Omental fat pad (tissue), 4 donors: ENCODE measurements at places on chromosomes 5 and 9. TPM values are rescaled to one million over a fixed set of nuclear protein-coding genes. Genes with fewer than 3 reads are reported as not detected.

DNA sequence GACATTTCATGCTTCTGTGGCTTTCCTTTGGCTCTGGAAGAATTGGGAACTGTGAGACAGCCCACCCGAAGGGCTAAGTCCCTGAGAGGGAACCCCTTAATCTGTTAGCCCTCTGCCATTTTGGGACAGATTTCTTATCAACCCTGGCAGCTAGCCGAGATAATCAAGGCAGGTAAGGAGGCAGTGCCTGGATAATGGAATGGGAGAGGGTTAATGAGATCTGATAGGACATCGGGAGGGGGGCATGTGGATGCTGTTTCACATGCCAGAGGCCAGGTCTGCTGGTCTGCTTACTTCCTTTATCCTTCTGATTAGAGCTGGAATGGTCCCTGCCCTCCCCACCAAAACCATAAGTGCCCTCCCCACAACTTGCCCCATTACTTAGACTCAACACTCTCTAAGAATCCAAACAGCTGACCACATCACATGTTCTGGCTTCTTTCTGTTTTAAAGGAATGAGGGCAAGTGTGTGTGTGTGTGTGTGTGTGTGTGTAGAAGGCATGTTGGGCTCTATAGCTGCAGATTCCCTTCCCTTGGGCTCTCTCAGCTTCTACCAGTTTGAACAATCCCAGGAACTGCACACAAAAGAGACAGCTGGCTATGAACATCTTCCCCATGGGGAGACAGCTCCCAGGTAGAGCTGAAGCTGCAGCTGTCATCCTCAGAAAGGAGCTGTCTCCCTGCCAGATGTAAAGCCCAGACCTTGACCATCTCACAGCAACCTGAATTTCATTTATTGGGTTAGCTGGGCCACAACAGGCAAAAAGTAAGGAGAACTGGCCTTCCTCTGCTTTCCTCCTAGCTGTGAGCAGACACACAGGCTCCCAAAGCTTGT, 221.3 kb downstream of the PIK3R1 start:
- no peak for DNase-seq

Gene CER1
- total RNA-seq, result not detected

- DNase-seq, result no peak
Measured at GRCh38 chr9:34579104-34579807, 10.3 kb downstream of the CNTFR start.

GRCh38 chr9:111965566-111966019, 69.0 kb downstream of the UGCG start:
- no peak for DNase-seq
